ENCODE measurements at places on chromosomes 3 and 15.

DNA sequence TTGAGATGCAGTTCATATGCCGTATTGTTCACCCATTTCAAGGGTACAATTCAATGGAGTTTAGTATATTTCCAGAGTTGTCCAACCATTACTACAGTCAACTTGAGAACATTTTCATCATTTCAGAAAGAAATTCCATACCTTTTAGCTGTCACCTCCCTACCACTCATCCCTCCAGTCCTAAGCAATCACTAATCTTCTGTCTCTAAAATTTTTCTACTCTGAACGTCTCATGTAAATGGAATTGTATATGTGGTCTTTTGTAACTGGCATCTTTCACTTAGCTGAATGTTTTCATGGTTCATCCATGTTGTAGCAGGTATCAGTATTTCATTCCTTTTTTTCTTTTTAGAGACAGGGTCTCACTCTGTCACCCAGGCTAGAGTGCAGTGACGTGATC is 51.1 kb downstream of the CMTM7 start:
- no peak for DNase-seq
- peaks cover 15% of the 10 kb centered on the region for H3K36me3 ChIP-seq
- H3K27me3 ChIP-seq, result no peaks in the 10 kb centered on the region
- peaks cover 32% of the 10 kb centered on the region for H3K4me1 ChIP-seq

DNA sequence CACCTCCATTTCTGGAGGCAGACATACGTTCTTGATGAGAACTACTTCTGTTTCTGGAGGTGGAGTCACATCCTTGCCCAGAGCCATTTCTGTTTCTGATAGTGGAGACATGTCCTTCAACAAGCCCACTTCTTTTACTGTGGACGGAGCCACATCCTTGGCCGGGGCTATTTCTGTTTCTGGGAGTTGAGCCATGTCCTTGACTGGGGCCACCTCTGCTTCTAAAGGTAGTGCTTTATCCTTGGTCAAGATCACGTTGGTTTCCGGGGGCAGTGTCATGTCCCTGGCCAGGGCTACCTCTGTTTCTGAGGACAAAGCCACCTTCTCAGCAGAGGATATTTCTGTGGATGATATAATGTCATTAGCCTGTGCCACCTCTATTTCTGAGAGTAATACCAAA is 100.0 kb downstream of the MAP4 start:
- H3K4me3 ChIP-seq, result no peak overlapping the region
- no peaks in the 10 kb centered on the region for H3K27me3 ChIP-seq
- H3K4me1 ChIP-seq, result no peaks in the 10 kb centered on the region
- peaks cover 64% of the 10 kb centered on the region for H3K36me3 ChIP-seq
- no peak overlapping the region for H3K27ac ChIP-seq

GRCh38 chr3:52299879-52300611 is 12.4 kb downstream of the GLYCTK start:
- peak overlapping the region; percentile 84 for H3K27ac ChIP-seq
- no peak overlapping the region for H3K4me3 ChIP-seq
- H3K4me1 ChIP-seq, result peaks cover 24% of the 10 kb centered on the region
- no peak for DNase-seq

- no peak overlapping the region for H3K27ac ChIP-seq
- no peak overlapping the region for H3K4me3 ChIP-seq
- H3K27me3 ChIP-seq, result peaks cover 7% of the 10 kb centered on the region
- peaks cover 3% of the 10 kb centered on the region for H3K4me1 ChIP-seq
These were observed 4.2 kb downstream of the SEMA3G start for GRCh38 chr3:52440671-52441070.

GRCh38 chr15:98529205-98530145 is 118.9 kb upstream of the IGF1R start:
- no peak overlapping the region for H3K4me3 ChIP-seq
- no peaks in the 10 kb centered on the region for H3K4me1 ChIP-seq
- H3K27ac ChIP-seq, result no peak overlapping the region
- no peaks in the 10 kb centered on the region for H3K36me3 ChIP-seq
- peaks cover 10% of the 10 kb centered on the region for H3K27me3 ChIP-seq
- DNase-seq, result no peak

DNA sequence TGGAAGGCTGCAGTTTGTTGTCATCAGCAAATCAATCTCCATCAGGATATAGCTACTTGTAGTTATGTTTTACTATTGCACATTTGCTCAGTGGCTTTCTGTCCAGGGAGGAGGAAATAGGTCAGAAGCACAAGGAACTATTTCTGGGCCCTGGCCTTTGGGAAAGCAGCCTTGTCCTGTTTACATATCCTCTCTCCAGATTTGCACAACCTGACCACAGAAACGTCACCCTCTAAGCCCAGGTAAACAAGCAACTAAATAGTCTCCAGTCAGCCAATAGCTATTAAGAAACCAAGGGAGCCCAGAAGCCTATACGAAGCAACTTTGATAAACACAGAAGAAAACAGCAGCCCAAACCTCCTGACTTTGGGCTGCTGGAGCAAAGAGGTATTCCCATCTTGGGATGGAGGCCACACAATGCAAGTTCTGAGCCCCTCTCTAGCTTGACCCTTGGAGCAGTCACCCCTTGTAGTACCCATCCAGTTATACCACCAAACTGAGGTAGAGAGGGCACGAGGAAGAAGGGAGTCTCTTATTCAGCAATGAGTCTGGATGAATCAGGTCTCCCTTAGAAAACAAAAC is 2.3 kb upstream of the FEM1B start:
- DNase-seq, result no peak
- peaks cover 29% of the 10 kb centered on the region for H3K4me1 ChIP-seq
- peak overlapping the region; percentile 8 for H3K27ac ChIP-seq
- H3K36me3 ChIP-seq, result peaks cover 24% of the 10 kb centered on the region
- H3K27me3 ChIP-seq, result no peaks in the 10 kb centered on the region

DNA sequence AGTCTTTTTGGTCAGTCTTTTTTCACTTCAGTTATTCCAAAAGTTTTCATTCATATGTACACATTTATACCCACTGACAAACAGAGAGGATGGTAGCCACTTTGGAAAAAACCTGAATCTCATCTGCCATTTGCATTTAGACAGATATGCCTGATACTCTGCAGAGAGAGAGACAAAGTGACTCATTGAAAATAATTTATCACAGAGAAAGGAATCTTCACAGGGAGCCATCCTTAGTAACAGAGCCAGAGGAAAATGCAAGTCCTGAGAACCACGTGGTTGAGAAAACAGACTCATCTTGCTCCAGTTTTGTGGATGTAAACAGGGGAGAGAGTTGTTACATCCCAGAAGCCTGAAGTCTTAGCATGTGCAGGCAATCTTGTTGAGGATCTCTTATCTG is 28.2 kb upstream of the PLAAT1 start:
- H3K27ac ChIP-seq, result no peak overlapping the region
- DNase-seq, result no peak
- no peaks in the 10 kb centered on the region for H3K4me1 ChIP-seq
- no peaks in the 10 kb centered on the region for H3K36me3 ChIP-seq
